Osteocyte (in vitro differentiated cells): ENCODE measurements at places on chromosomes 5 and 9. TPM values are rescaled to one million over a fixed set of nuclear protein-coding genes. Genes with fewer than 3 reads are reported as not detected.

The DIMT1 gene
- 19.5 and 20.3 TPM in 2 replicates for total RNA-seq

The CCL27 gene
- total RNA-seq, result 0.78 and 1.1 TPM in 2 replicates

The LIFR gene
- 8.1 and 8.9 TPM in 2 replicates for total RNA-seq

The ADAMTS16 gene
- total RNA-seq, result not detected in 2 replicates

The SAPCD2 gene
- 3.1 and 3.4 TPM in 2 replicates for total RNA-seq

The PPP3R2 gene
- total RNA-seq, result not detected in 2 replicates

The PCDHGB3 gene
- 0.19 and 0.29 TPM in 2 replicates for total RNA-seq

The PCDHGC5 gene
- 1.4 and 1.9 TPM in 2 replicates for total RNA-seq

The NUTM2F gene
- total RNA-seq, result not detected in 2 replicates

The SPATA31C1 gene
- not detected in 2 replicates for total RNA-seq

The CDX1 gene
- 0.71 and 1.0 TPM in 2 replicates for total RNA-seq

The FOXD1 gene
- 64.1 and 73.4 TPM in 2 replicates for total RNA-seq

The GZMA gene
- not detected in 2 replicates for total RNA-seq

The TCF7 gene
- total RNA-seq, result 0.57 and 0.67 TPM in 2 replicates

The KIF4B gene
- total RNA-seq, result not detected in 2 replicates

The SPINK4 gene
- total RNA-seq, result not detected in 2 replicates

The LCN9 gene
- not detected in 2 replicates for total RNA-seq
